ENCODE measurements at places on chromosomes 7 and 10. TPM values are rescaled to one million over a fixed set of nuclear protein-coding genes. Genes with fewer than 3 reads are reported as not detected.

Gene ACSL5
- total RNA-seq, result 39.7 TPM

Gene GJD4
- total RNA-seq, result not detected

Gene BMPER
- total RNA-seq, result 5.4 TPM

Gene PDCD11
- total RNA-seq, result 55.2 TPM

Gene ZNF138
- 13.9 TPM for total RNA-seq

Gene PRKAR2B
- 97.3 TPM for total RNA-seq

Data from omental fat pad (tissue), 4 donors.